Activated CD4-positive, alpha-beta T cell treated with anti-CD3 and anti-CD28 coated beads, Interleukin-2, amount 10 ng/mL, durations not matched to agents 24 days and 14 days (primary cell): ENCODE measurements at places on chromosomes 1 and 21. TPM values are rescaled to one million over a fixed set of nuclear protein-coding genes. Genes with fewer than 3 reads are reported as not detected.
A peak's percentile ranks its signal among the peaks of the same experiment; 100 is the strongest.

VAMP3 gene
- 23.8 and 24.7 TPM in 2 replicates for total RNA-seq

CA6 gene
- 1.0 and 1.3 TPM in 2 replicates for total RNA-seq

DNA sequence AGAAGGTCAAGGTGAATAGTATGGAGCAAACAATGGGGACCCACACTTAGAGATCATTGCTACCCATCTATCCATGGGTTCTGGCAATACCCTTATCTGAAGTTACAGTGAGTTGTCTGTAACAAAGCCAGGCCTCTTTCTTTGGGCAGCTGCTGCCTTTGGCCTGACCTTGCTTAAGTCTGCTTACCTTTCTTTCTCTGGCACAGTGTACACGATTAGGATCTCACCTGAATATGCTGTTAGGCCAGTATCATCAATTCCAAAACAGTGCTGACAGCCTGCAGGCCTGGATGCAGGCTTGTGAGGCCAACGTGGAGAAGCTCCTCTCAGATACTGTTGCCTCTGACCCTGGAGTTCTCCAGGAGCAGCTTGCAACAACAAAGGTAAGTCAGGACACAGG, 132.9 kb upstream of the BMP8A start:
- no peak for DNase-seq

GRCh38 chr1:245380790-245381535, 226.2 kb downstream of the KIF26B start:
- no peak for DNase-seq

GRCh38 chr1:244599937-244600350, 53.0 kb upstream of the DESI2 start:
- DNase-seq = peak; percentile 83

GRCh38 chr1:169529068-169529642, 43.4 kb upstream of the SLC19A2 start:
- peak; percentile 63 for DNase-seq

DNA sequence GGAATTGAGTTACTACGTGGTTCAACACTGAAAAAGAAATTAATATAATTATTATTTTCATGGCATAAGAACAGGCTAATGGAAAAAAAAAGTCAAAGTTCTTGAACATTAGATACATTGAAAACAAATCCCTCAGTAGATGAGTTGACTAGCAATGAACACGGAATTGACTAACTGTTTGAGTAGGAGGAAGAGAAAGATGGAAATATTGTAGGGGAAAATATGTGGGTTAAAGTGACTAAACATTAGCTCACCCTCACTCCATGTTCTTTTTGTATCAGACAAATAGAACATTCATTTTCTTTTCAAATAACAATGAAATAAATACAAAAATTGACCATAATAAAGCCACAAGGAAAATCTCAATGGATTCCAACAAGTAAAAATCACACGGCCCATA, 84.3 kb downstream of the KCNK2 start:
- no peak for DNase-seq

OLIG2 gene
- total RNA-seq = not detected in 2 replicates

SYPL2 gene
- 0.07 TPM in 1 of 2 replicates, not detected in the other for total RNA-seq
